Right ventricle myocardium superior (tissue), 1 donor: ENCODE measurements at places on chromosomes 2 and 18. TPM values are rescaled to one million over a fixed set of nuclear protein-coding genes. Genes with fewer than 3 reads are reported as not detected.
A peak's percentile ranks its signal among the peaks of the same experiment; 100 is the strongest.

Gene DSC3
- total RNA-seq: not detected

Gene SCG2
- not detected for total RNA-seq

Gene GAREM2
- total RNA-seq: 1.3 TPM

Gene HTR2B
- total RNA-seq: 0.24 TPM

Gene ACVR1C
- total RNA-seq: 0.54 TPM

Gene EVA1A
- total RNA-seq: 0.97 TPM

Gene COBLL1
- 12.1 TPM for total RNA-seq

DNA sequence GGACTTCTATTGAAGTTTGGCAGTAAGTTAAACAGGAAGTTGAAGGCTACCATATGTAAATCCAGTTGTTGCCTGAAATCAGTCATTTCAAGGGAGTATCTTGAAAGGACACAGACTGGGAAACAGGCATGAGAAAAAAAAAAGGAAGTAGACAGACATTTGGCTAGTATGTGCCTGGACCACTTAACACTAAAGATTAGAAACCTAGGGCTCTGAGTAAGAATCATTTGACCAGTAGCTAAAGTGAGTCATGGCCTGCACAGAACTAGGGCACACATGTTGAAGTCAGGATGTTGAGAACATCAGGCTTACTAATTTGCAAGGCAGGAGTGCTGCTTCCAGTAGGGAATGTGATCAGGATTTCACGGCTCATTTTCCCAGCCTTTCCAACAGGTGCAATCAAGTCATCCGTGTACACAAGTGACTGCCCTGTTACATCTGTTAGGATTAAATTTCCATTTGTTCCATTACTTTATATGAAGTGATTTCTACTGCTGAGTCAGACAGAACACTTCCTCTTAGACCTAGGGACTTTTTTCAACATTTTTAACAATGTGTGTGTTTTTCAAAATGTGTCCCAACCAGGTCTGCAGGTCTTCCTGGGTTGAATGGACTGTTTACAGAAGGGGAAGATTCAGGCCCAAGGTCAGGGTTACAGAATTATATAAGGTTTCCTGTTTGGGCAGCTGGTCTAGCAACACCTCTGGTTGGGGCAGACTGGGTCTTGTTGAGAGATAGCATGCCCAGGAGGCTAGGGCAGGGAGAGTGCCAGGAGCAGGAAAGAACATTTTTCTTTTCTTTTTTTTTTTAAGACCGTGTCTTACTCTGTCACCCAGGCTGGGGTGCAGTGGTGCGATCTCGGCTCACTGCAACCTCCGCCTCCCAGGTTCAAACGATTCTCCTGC lies 145.6 kb downstream of the TGIF1 start:
- DNase-seq: no peak

- no peak for DNase-seq
Measured at GRCh38 chr18:11488175-11488574, 121.2 kb upstream of the SLC35G4 start.

DNA sequence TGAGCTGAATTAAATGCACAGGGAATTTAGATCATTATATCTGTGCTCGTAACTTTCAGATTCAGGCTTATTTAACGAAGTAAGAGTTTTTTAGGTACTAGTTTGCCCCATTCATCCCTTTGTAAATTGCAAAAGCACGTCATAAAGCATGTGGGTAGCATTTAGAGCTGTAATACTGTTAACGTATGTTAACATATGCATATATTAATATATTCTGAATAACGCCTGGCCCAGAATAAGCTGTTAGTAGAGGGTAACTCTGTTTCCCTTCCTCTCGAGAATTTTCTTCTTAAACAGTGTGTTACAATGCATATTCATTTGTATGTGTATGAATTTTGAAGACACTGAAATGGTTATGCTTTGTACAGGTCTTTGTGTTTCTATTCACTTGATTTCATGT lies 30.5 kb downstream of the KDM3A start:
- DNase-seq: no peak

GRCh38 chr18:49582579-49582978 lies 20.7 kb downstream of the LIPG start:
- DNase-seq: no peak

GRCh38 chr2:237081596-237081995 lies 4.1 kb upstream of the COPS8 start:
- no peak for DNase-seq

- no peak for DNase-seq
Measured at GRCh38 chr2:19963386-19963785, 26.5 kb downstream of the WDR35 start.

DNA sequence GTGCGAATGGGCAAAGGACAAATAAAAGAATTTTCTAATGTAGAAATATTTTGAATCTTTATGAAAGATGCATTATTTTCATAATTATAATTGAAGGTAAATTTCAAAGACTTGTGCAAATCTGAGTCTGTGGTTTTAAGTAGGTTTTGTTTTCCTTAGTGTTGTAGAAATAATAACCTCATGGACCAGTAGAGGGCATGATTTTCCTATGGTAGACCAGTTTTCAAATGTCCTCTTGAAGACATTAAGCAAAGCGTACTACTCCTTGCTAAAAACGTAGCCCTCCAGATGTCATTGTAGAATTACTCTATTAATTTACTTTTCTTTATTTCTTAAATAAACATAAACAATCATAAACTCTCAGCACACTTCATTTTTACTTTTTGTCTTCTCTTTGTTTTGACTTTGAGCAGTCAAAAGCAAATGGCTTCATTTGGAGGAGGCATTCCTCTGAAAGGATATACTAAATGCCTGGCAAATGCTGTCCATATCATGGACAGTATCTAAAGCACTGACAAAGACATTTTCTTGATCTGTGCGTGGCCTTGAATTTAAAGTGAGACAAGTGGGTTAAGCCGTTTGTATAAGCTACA lies 85.8 kb upstream of the FAM237A start:
- no peak for DNase-seq

DNA sequence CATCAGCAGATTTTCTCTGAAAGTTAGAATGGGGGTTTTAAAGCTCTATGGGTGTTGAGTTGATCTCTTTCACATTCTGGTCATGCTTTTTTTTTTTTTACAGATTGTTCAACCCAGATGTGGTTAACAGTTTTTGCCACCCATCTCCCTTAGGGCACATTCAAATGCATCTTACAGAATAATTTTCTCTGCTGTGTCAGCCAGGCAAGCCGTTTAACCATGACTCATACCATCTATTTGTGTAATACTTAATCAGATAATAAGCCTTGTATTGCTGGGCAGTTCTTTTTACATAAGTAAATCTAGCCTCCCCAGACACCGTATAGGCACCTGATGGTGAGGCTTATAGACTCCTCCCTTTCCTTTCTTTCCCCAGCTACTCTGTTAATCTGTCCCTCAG lies 62.0 kb downstream of the TGIF1 start:
- no peak for DNase-seq

DNA sequence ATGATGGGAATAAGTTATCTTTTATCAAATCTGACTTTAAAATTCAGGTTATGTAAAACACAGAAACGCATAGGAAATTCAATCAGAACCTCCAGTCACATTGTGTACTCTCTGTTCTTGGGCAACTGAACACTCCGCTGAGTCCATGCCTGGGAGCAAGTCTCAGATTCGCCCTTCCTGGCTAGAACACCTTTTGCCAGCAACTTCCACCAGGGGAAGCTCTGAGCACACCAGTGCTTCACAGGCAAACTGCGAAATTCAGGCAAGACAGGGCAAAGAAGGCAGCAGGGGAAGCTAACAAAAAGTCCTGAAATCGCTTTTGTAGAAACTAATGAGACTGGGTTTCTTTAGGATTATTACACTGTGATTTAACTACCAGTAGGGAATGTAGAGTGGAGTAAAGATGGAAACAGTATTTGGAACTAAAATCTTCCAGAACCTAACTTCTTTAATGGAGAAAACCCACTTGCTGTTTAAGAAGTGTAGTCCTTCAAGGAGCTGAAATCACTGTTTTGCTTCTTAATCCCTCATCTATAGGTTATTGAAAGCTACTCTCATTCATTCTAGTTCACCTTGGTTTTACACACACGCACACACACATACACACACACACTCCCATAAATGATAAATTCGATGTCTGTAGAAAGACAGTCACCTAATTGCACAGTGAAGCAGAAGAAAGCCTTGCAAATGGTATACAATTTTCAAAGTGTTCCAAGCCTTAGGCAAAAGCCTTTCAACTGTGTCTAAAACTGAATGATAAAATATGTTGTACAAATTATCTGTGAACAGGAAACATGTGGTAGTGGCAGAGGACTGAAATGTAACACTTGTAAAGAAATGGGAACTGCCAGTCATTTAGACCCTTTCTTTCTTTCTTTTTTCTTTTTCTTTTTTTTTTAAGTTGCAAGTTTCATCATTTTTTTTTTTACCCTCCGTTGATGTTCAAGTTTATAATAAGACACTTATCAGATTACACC lies 214.5 kb downstream of the TMEM182 start:
- DNase-seq: no peak

- no peak for DNase-seq
Measured at GRCh38 chr18:3552305-3552704, 102.3 kb downstream of the TGIF1 start.

- peak; percentile 51 for DNase-seq
Measured at GRCh38 chr18:21958707-21959450, 210.5 kb upstream of the GATA6 start.

GRCh38 chr2:203059567-203060240 lies 45.0 kb downstream of the NBEAL1 start:
- DNase-seq: no peak

- no peak for DNase-seq
Measured at GRCh38 chr2:115910270-115910669, 1467.8 kb downstream of the DPP10 start.

DNA sequence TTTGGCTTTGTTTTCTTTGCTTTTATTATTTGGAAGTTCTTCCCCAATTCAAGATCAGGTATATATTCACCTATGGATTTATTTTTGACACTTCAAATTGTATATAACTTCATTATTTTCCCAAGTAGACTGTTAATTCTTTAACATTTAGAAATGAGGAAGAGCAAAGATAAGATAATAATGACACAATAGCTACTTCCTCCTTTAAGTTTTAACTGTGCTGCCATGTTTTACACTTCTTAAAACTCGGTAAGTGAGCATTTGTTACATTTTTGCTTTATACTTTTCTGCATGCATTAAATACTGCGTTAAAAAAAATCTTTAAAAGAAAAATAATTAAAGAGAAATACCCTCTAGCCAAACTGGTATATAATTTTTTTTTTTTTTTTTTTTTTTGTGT lies 32.5 kb downstream of the SLC66A3 start:
- no peak for DNase-seq

GRCh38 chr2:85655961-85656417 lies 12.0 kb downstream of the SFTPB start:
- no peak for DNase-seq

DNA sequence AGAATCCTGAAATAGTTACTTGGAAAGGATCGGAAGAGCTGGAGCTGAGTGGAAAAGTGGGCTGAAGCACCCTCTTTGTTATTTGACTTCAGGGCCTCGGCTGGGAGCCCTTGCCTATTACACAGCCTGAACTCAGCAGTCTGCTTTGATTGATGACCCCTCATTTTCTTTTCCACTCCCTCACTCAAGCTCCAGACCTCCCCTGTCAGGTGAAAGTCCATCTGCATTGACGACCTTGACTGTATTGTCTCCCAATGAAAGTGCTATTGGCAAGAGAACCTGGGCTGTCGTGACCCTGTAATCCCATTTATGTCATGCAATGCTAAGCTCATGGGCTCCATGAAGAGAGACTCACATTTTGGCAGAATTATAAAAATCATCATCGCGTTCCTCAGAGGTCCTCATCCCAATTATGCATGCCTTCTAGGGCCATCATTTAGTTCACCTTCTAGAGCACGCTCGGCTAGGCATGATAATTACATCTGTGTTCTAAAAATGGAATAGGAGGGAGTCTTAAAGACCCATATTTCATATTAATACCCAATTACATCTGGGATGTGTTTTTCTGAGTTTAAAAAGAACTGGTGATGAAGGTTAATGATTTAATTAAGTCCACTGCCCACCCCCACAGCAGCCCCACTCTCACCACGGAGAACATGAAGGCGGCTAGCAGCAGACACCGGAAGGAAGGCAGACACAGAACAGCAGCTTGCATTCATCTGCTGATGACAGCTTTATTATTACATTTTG lies 472.5 kb downstream of the PID1 start:
- DNase-seq: no peak

- no peak for DNase-seq
Measured at GRCh38 chr2:22450831-22451230, 934.1 kb upstream of the KLHL29 start.

DNA sequence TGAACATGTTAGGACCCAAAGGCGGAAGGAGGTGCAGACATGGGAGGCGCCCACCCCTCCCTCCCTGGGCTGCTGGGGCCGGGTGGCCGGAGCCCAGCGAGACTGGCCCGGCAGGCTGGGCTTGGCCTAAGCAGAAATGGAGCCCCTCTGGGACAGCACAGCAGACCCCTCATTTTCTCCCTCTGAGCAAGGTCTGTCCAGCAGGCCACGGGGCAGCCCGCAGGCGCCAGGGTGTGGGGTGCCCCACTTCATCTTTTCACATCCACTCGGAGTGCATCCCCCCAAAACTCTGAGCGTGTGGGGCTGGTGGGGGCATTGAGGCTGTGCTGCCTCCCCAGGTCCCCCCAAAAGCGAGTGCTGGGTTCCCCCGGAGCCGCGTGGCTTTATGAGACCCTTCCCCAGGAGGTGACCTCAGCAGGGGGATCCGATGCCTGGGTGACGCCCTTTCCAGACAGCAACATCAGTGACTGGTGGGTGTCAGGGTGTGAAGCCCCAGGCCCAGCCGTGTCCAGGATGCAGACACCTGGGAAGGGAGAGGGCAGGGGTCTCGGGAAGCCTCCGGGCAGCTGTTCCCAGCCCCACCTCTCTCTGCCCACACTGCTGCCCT lies 36.7 kb upstream of the GPC1 start:
- DNase-seq: peak; percentile 35

DNA sequence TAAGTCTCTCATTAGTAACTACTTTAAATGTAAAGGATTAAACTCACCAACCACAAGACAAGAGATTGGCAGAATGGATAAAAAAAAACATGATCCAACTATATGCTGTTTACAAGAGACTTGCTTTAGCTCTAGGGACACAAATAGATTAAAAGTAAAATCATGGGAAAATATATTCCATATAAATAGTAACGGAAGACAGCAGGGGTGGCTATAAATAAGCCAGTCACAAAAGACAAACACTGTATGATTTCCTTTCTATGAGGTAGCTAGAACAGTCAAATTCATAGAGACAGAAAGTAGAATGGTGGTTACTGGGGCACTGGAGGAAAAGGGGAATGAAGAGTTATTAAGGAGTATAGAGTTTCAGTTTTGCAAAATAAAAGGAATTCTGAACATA lies 145.2 kb downstream of the THADA start:
- DNase-seq: no peak

DNA sequence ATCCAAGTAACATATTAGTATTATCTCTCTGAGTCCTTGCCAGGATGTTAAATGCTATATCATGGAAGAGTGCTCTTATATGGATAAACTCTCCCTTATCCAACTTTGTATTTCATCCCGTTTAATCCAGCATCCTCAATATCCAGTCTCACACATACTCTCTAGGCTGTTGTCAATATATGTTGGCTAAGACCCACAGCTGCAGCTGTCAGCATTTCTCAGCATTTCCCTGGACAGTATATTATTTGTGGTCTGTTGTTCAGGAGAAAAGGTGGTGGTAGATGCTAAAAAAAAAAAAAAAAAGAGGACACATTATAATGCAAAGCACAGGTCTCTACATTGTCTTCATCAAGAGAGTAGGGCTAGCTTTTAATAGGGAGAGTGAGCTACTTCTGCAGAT lies 1368.0 kb upstream of the ZEB2 start:
- no peak for DNase-seq
